ENCODE measurements at places on chromosomes 13 and 19.
A peak's percentile ranks its signal among the peaks of the same experiment; 100 is the strongest.

DNA sequence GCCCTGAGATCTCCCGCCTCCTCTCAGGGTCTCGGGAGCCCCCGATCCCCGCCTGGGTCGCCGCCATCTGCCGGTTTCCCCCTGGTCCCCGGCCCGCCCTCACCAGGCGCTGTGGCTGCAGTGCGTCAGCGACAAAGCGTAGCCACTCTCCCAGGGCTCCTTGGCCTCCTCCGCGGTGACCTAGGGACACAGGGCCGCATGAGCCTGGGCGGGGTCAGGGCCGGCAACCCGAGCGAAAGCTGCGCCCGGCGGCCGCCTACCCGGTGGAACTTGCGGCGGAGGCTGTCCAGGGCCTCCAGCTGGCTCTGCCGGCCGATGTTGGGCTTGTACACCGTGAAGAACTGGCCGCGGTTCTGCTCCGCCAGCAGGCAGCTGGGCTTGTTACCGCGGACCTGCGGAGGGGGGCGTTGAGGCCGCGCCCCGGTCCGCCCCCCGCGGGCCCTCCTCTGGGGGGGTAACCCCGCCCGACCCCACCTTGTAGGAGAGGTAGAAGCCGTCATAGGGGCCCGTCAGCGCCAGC, 5.3 kb downstream of the GPX4 start:
- DNase-seq: no peak

DNA sequence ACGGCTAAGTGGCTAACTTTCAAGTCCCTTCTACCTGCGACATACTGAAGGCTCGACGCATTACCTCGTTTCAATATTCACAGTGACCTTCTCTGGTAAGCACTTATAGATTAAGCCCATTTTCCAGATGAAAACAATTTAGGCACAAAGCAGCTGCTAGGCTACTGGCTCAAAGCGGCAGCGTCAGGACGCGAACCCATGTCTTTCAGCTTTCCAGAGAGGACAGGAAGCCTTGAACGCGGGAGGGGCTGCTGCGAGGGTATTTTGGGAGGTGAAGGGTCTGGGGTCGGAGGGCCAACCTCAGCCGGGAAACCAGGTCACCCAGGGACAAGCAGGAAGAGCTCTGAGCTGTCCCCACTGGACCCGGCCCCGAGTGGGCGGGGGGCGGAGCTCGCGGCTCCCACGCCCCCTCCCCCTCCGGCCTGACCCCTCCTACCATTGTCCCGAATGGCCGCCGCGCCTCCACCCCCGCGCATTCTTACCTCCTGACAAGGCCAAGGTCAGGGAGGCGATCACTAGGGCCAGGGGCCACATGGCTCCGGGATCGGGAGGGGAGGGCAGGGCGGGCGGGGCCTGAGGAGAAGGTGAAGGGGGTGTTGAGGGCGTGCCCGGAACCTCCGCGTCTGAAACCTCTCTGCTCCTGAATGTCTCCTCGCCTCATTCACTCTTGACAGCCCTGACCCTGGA, at the start of gene KLK13:
TSS of gene KLK13 (minus strand) at position 559 of the 687 bp plus-strand sequence. CDS start at position 534, 25 bp downstream.
- DNase-seq: peak; percentile 82

- DNase-seq: no peak
These were observed 34.5 kb downstream of the UFM1 start for GRCh38 chr13:38384171-38384570.

- no peak for DNase-seq
These were observed 11.2 kb upstream of the N4BP2L2 start for GRCh38 chr13:32549788-32550187.

DNA sequence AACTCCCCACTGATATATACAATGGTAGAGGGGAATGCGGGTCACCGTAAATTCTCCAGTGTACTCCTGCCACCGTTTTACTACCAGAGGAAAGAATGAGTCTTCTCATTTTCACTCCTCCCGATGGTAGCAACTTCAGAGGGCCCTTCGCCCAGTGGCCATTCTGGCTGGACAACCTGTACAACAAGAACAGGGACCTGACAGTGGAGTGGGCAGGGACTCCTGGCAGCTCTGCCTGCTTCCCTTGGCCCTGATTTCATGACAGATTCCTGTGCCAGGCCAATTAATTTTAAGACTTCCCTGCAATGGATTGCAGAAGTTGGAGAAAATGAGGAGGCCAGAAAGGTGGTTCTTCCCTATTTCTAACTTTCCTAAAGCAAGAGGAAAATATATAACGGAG, 148.9 kb downstream of the GPC6 start:
- DNase-seq: no peak

GRCh38 chr13:28653111-28653510, 5.8 kb upstream of the POMP start:
- no peak for DNase-seq

DNA sequence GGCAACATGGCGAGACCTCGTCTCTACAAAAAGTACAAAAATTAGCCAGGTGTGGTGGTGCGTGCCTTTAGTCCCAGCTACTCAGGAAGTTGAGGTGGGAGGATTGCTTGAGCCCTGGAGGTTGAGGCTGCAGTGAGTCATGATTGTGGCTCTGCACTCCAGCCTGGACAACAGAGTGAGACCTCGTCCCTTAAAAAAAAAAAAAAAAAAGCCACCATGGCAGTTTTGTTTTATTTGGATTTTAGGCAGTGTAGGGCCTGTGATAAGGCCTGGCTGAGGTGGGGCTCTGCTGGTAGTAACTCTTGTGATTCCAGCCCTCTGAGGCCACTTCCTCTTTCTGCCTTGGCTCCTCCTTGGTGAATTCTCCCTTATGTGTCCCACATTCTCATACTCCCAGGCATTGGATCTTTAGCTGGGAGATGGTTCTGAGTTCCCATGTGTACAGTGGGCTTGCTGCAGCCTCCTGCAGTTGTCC, 39.2 kb downstream of the GATAD2A start:
- no peak for DNase-seq

DNA sequence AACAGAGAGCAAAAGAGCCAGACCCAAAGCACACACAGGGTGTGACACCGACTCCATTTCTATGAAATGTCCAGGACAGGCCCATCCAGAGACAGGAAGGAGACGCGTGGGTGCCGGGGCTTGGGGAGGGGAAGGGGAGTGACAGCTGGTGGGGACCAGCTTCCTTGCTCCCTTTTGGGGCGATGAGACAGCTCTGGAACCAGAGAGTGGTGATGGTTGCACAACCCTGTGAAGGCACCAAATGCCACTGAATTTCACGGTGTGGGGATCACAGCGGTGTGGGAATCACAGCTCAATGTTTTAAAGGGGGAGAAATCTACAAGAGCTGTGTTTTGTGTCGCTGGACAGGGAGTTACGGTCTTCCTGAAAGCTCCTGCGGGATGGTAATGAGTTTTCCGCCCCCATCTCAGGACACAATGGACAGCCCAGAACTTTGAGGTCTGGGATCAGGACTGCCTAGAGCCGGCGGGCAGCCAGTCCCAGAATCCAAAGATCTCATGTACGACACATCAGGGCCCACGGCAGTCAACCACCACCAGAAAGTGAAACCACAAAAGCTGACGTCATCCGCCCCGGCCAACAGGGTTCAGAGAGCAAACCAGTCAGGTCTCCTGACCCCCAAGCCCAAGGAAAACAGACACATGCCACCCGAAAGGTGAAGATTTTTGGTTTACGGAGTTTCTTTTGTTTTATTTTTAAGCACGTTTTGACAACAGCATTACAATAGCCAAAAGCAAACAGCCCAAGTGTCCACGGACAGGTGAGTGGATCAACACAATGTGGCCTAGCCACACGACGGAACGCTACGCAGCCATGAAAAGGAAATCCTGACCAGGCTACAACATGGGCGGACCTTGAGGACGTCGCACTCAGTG, 7.3 kb downstream of the SGTA start:
- DNase-seq: no peak

DNA sequence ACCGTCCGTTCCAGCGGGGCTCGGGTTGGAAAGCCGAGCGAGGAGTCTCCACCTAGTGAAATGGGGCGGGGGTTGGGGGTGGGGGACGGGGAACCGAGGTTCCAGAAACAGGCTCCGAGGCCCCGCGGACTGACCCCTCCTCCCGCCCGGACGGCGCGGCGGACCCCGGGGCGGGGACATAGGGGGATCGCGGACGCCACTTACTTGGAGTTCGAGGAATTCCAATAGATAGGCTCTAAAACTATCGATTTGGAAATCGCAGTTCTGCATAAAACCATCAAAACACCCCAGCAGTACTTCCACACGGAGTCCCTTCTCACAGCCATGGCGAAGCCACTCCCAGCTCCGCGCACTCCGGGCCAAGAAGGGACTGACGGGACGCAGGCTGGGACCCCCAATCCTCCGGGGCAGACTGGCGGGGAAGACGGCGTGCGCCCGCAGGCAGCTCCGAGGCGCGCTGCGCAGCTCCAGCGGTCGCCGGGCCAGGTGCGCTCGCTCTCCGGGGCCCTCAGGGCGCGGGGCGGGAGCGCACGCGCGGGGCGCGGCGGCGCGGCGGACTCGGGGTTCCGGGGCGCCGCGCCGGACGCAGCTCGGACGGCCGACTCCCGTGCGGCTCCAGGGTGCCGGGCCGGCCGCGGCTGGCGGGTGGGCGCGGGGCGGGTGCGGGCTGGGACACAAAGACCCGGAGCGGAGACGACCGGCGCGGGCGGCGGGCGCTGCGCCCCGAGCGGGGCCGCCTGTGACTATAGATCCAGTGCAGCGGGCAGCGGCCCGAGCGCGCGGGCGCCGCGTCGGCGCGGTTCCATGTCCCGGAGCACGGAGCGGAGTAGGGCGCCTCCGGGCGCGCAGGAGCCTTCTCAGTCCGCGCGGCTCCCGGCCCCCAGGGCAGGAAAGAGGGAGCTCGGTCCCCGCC, 567 bp downstream of the EFNB2 start:
- DNase-seq: peak; percentile 36

All from SW480 (cell line).